ENCODE measurements at places on chromosomes 13 and 19. TPM values are rescaled to one million over a fixed set of nuclear protein-coding genes. Genes with fewer than 3 reads are reported as not detected.

PLK5 gene
- not detected for total RNA-seq

KIRREL2 gene
- 0.69 TPM for total RNA-seq

DNA sequence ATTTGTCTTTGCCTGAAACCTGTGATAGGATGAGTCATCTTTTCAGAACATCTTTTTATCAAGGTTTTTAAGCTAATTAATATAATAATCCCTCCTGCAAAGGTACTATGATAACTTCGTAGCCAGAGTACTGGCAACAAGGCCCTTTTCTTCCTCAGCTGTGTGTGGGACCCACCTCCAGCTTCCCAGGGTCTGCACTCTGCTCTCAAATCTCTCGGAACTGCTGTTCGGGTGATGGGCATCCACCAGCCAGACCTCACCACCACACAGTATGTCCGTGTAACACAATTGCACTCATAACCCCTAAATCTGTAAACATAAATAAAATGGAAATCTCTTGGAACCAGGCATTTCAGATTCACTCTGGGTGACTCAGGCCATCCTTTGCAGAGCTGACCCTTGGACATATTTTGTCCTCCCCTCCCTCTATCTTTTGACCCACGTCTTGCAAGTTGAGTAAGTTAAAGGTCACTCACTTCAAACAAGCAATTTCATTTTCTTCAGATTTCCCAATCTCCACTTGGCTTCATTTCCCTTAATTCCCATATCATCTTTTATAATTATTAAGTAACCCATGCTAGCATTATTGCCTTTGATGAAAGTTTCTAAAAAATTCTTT is 29.5 kb downstream of the COL4A1 start:
- DNase-seq, result no peak

GRCh38 chr19:4536798-4537197 is 1.8 kb upstream of the PLIN5 start:
- DNase-seq, result no peak

GRCh38 chr13:60043262-60043661 is 120.5 kb downstream of the DIAPH3 start:
- DNase-seq, result no peak

DNA sequence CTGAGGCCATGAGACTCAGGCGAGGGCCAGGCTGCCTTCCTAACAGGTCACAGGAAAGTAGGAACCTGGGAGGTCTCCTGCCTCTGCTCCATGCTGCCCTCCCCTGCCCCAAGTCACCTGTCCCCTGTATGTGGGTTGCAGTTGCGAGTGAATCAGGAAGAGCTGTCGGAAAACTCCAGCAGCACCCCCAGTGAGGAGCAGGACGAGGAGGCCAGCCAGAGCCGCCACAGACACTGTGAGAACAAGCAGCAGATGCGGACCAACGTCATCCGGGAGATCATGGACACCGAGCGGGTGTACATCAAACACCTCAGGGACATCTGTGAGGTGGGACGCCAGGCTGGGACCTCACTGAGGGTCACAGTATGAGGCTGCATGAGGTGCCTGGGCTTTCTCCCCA is 22.8 kb upstream of the C1QTNF9 start:
- DNase-seq, result no peak

GRCh38 chr19:6383188-6383587 is 7.5 kb upstream of the PSPN start:
- no peak for DNase-seq

- no peak for DNase-seq
Observed at GRCh38 chr19:30314056-30314804, 58.0 kb upstream of the ZNF536 start.

- DNase-seq, result no peak
Observed at GRCh38 chr13:45406421-45406820, 11.8 kb downstream of the SLC25A30 start.

Measured in CD8-positive, alpha-beta T cell (primary cell).